Fibroblast of skin of back (primary cell): ENCODE measurements at places on chromosomes 6 and 20.

DNA sequence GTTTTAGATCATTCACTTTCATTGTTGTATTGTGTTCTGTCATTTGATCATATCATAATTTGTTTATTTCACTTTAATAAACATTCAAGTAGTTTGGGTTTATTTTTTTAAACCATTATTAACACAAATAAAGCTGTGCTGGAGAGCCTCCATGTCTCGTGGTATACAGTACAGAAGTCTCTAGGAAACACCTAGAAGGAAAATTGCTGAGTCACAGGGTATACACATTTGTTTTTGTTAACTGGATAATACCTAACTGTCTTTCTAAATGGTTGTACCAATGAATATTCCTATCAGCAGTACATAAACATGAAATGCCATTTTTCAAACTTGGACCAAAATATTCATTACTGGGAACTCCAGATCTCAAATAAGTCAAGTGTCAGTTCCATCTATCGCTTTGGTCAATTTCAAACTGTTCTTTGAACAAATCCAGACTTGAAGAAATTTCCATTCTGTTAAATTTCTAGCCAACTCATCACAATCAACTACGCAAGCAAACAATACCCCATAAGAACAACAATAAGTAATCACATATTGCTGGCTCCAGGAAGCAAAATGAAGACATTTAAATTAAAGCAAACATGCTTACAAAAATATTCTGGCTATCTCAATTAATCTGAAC, 138.1 kb downstream of the ATXN1 start:
- DNase-seq, result peak; percentile 30

GRCh38 chr6:109999740-110000139, 21.6 kb downstream of the GPR6 start:
- DNase-seq, result no peak

- no peak for DNase-seq
These were observed 7.8 kb upstream of the TRIM38 start for GRCh38 chr6:25954756-25955155.

DNA sequence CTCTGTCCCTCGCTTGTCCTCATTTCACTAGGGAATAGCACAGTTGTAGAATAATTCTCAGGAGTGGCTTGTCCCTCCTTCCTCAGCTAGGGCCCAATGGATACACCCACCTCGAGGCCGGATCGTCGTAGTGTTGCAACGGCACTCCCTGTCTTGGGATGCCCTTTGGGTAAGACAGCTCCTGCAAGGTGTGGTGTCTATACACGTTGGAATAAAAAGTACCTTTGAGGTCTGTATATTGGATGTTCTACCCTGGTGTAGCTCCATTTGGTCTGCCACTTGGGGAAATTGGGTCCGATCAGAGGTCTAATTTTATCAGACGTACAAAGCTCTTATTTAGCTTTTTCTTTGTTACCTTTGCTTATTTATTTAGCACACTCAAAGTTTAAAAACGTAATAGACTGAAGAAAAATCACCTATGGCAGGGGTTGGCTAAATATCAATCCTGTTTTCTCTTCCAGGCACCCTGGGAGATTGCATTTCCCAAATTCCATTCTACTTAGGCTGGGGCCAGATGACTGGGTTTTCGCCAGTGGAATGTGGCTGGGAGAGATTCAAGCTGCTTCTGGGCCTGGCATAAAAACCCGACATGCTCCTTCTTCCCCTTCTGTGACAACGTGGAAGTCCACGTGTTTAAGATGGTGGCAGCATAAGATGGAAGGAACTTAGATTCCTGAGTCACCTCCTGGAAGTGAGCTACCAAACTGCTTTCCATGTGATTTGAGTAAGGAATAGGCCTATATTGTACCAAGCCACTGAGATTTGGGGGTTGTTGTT, 82.3 kb upstream of the CD83 start:
- peak; percentile 97 for DNase-seq

- DNase-seq, result no peak
These were observed 29.1 kb upstream of the TMEM14A start for GRCh38 chr6:52641826-52642225.

DNA sequence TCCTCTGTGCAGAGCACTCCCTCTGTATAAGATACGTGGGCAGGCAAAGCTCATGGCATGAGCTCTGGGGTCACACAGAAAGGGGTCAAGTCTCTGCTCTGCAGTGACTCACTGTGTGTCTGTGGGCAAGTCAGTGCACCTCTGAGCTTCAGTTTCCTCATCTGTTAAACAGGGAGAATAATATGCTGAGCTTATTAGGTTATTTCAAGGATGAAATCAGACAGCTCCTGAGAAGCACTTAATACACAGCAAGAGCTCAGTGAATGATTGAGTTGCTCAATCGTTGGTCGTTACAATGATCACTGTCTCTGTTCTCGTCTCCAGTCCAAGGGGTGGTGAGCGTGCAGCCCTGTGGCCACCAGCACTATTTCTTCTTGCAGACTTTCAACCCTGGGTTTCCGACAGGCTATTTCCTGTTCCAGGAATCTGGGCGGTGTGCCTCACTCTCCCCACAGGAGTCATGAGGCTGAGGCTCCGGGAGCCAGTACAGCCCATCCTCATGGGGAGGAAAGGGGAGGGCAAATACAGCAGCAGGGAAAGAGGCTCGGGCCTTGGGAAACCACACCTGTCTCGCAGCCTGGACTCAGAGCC, 28.9 kb downstream of the KIAA1755 start:
- peak; percentile 47 for DNase-seq

GRCh38 chr6:121767211-121767610, 331.8 kb downstream of the GJA1 start:
- peak; percentile 5 for DNase-seq

- DNase-seq, result no peak
These were observed 58.2 kb downstream of the LINC00237 start for GRCh38 chr20:21047981-21048380.

DNA sequence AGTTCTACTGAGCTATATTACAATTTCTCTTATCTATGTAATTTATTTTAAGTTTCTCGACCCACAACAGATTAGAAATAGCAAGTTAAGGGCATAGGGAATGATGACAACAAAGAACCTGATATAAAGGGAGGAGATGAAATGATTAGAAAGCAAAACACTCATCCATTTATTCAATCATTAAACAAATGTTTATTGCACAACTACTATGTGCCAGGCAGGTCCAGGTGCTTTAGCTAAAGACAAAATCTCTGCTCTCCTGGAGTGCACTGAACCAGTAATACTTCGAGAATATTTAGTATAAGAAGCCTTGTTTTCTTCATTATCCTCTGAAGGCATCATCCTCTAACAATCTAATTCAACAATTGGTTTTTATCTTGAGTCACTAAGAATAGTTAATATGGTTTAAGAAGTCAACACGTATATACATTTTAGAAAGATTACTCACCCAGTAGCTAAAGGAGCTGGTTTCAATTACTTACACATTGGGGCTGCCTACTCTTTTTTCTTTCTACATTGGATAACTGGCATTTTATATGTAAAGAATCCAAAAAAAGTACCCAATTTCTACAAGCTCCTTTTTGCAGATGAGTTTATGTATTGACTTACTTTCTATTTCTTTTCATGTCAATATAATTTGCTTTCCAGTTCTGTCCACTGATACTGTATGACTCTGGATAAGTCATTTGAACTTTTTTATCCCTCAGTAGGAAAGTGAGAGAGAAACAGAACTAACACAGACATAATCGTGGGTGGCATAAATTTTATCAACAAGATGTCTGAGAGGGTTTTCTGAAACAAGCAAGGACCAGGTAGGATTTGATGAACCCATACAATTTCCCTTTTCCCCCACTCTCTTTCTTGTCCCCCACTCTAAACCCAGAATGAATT, 312.6 kb downstream of the CLIC5 start:
- peak; percentile 89 for DNase-seq

DNA sequence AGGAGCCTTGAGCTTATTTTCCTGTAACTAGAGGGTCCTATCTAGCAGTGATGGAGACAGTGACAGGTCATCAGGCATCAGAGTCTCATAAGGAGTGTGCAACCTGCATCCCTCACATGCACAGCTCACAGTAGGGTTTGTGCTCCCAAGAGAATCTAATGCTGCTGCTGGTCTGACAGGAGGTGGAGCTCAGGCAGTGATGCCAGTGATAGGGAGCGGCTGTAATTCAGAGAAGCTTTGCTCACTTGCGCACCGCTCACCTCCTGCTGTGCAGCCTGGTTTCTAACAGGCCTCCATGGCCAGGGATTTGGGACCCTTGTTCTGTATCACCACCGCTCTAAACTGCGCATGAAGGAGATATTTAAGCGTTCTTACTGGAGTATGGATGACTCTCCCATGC, 5.3 kb downstream of the KIF25 start:
- DNase-seq, result no peak

DNA sequence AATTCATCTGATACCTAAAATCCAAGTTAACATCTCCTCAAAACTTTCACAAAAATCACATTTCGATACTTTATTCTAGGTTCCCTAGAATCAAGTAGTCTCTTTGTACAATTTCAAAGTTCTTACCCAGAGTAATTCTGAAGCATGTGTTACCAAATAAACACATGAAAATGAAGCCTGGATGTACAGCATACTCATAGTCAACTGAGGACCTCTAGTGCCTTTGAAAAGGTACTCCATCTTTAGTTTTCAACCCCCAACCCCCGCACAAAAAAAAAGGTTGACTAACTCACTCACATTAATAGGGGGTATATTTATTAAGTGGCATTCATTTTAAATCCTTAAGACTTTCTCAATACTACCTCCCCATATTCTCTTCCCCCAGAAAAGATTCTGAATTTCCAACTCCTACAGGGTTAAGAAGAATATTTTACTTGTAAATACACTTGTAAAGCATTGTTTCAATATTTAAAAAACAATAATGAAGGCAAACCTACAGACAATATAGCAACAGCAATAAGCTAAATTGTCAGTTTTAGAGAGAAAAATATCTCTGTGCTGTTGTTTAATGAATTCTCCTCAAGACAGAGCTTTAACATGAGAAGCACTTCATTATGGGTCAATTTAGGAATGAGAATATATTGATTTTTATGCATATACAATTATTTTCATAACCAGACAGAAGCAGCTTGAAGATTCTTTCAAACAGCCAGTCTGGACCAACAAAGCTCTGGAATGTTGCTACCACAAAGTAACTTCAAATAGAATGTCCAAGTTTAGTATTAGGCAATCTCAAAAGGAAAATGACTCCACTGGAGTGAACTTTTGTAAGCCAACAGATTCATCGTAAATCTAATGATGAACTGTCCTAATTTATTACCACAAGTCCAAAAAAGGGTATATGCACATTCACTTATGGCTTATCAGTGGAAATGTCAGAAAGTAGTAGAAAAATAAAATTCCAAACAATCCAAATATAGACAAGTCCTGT, 3.3 kb downstream of the PLN start:
- DNase-seq, result peak; percentile 60

- DNase-seq, result peak; percentile 44
These were observed 19.5 kb upstream of the GMDS start for GRCh38 chr6:2264932-2265331.

- DNase-seq, result peak; percentile 82
These were observed 199.8 kb upstream of the DEFB112 start for GRCh38 chr6:50249493-50249892.

DNA sequence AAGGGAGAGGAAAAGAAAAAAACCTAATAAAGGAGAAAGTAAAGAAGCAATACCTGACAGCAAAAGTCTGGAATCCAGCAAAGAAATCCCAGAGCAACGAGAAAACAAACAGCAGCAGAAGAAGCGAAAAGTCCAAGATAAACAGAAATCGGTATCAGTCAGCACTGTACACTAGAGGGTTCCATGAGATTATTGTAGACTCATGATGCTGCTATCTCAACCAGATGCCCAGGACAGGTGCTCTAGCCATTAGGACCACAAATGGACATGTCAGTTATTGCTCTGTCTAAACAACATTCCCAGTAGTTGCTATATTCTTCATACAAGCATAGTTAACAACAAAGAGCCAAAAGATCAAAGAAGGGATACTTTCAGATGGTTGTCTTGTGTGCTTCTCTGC, 70.8 kb upstream of the RNF146 start:
- DNase-seq, result no peak

DNA sequence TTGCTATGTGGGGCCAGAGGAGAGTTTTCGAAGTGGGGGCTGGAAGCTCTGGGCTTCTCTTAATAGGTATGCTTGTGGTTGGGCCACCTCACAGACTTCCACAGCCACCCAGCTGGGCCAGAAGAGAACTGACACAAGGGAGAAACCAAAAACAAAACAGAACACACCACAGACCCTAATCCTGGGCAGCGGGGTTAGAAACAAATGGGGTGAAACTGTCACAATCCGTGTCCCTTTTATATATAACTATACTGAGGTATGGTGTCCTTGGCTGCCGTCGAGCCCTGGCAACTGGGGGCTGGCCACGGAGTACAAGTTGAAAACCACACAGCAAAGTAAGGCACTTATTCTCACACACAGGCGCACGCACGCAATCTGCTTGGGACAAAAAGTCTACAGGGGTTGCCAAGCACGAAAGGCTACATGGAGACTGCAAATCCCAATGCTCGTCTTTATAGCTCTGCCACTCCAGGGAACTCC, 78.3 kb downstream of the TRAM2 start:
- DNase-seq, result no peak

- DNase-seq, result peak; percentile 76
These were observed 251.8 kb upstream of the RUNX2 start for GRCh38 chr6:45076217-45076930.

GRCh38 chr6:160051390-160051789, 70.2 kb upstream of the SLC22A1 start:
- DNase-seq, result no peak

- no peak for DNase-seq
These were observed 1.3 kb downstream of the CALHM5 start for GRCh38 chr6:116512734-116513133.

DNA sequence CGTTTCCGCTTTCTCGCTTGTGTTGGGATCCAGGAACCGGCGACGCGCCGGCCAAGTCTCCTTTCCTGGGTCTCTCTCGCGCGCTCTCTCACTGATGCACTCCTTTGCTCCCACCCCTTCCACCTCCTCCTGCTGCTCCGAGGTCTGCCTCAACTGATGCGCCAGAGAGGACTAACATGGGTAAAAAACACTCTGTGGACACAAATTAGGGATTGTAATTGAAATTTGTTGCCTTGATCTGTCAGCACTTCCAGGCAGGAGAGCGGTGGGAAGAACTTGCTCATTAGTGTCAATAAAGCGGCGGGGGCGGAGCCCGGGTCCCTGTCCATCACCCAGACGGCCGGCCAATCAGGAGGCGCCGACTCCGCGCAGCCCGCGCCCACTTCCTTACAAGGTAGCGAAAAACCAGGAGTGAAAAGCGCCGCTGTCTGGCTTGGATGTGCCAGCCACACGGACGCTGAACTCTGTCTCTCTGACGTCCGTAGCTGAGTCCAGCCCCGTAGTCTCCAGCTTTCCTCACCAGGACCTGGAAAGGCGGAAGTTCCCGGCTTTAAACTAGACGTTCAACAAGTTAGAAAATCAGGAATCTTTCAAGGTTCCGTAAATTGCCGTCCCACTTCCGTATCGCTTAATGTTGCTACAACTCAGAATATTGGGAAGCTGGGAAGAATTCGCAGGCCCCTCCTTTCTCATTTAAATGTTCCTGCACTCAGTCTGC, at the start of gene TBX18:
Gene TBX18, minus strand, starts transcription at position 267 of the 718 bp plus-strand sequence. CDS start 417 bp downstream, outside the sequence.
- peak; percentile 99 for DNase-seq

- DNase-seq, result no peak
These were observed 160.7 kb upstream of the PDE10A start for GRCh38 chr6:165823609-165824326.

GRCh38 chr6:167824591-167825331, 1.9 kb upstream of the AFDN start:
- DNase-seq, result peak; percentile 78
